ENCODE measurements at places on chromosomes 1 and 21. TPM values are rescaled to one million over a fixed set of nuclear protein-coding genes. Genes with fewer than 3 reads are reported as not detected.

INSRR gene
- total RNA-seq, result 0.52 TPM

RXRG gene
- total RNA-seq, result 39.1 TPM

OR2L8 gene
- total RNA-seq, result not detected

AQP10 gene
- not detected for total RNA-seq

CALML6 gene
- total RNA-seq, result 191 TPM

OSBPL9 gene
- total RNA-seq, result 80.9 TPM
